Nucleus accumbens (tissue), 56 donors: ENCODE measurements at places on chromosomes 2 and 18.

- DNase-seq: no peak
These were observed 15.2 kb upstream of the NT5DC4 start for GRCh38 chr2:112705575-112705974.

DNA sequence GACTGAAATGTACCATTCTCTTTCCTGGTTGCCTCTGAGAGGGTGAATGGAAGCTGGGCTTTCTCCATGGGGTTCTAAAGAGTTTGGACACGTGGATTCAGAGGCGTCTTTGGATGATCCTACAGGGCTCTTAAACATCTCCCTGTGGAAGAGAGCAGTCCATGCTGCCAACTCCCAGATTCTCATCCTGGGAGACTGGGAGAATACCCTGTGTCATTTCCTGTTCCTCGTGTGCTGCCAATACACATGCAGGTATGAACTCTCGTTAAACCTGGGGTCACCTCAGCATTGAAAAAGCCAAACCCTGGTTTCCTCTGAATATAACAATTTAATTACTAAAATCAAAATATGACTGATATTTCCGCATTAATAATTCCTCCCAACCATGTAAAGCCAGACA lies 73.3 kb upstream of the NT5C1B start:
- DNase-seq: no peak

GRCh38 chr18:77359561-77360314 lies 110.1 kb downstream of the GALR1 start:
- DNase-seq: no peak

DNA sequence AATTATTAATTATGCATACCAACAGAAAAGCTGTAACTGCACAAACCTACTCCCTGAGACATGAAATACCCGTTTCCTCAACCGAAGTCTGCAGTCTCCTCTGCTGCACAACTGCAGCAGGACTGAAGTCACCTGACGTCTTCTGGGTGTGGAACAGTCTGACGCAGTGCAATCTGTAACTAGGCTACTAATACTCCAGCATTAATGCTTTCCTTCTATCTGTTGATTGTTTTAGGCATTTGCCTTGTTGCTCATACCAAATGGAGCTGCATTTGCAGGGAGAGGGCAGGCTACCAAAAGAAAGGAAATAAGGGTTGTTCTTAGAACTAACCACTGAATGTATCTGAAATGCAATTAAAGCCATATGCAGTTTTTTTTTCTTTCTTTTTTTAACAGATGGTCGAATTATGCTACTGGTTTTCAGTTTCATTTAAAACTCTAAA lies 40.1 kb downstream of the RTN4 start:
- DNase-seq: peak; percentile 45

DNA sequence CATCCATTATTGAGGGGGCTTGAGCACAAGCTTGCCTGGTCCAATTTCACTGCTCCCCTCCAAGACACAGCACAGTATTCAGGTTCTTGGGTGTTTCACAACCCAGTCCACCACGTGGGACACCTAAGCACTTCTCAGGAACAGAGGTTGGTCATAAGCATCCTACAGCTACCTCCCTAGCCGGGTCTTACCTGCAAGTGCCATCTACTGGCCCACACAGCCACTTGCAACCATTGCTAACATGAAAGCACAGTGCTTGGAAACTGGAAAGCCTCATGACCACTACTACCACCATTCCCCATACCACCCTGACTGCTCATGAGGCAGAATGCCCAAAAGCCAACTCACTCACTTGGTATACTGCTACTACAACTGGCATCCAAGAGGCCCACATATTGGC lies 105.7 kb upstream of the RPRM start:
- no peak for DNase-seq

DNA sequence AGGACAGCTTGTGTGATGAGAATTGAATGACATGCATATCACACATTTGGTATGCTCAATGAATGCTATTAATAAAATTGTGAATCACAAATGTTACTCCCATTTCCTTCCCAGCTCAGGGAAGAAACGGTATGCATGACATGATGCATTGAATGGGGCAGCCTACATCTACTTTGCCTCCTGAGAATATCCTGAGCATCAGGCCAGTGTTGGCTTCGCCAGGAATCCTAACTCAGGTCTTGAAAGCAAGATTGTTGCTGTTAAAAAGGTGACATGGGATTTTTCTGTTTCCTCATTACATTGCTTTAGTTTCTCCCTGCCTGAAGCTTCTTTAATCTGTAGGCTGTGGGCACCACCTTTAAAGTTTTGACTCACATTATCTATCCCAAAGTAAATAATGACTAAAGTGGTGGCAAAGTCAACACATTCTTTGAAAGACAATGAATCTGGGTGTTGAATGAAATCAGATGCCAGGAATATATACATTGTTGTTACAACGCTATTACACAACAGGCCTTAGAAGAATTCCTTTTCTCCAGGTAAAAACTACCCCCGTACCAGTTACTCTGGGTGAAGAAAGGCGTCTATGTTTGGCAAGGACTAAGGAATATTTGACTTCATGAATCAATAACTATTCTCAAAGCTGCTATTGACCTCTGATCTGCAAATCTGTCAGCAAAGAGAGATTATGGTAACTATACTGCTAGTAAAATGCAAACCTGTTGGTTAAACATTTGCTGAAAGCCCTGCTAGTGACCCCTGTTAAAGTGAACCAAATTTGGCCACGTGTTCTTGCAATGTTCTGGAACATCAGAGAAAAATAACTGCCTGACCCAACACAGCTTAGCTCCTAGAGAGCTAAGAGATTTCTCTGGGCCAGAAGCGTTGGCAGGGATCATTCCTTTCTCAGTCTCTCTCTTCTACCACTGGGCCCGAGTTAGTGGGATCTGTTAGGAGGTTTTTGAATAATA lies 30.5 kb upstream of the NEDD4L start:
- no peak for DNase-seq

DNA sequence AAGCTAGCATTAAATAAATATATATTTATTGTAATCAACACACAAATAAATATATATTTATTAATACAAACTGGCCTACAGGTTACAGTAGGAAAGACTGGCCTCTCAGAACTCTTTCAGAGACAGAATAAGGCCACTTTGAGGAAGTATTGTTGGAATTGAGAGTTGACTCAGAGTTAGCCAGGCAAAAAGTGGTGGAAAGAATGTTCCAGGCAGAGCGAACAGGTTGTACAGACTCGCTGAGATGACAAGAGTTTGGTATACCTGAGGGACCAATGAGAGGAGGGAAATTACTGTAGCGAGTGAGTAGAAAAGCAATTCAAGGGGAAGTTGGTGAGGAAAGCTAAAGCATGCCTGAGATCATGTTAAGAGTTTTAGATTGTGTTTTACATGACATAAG lies 19.0 kb upstream of the XDH start:
- no peak for DNase-seq

DNA sequence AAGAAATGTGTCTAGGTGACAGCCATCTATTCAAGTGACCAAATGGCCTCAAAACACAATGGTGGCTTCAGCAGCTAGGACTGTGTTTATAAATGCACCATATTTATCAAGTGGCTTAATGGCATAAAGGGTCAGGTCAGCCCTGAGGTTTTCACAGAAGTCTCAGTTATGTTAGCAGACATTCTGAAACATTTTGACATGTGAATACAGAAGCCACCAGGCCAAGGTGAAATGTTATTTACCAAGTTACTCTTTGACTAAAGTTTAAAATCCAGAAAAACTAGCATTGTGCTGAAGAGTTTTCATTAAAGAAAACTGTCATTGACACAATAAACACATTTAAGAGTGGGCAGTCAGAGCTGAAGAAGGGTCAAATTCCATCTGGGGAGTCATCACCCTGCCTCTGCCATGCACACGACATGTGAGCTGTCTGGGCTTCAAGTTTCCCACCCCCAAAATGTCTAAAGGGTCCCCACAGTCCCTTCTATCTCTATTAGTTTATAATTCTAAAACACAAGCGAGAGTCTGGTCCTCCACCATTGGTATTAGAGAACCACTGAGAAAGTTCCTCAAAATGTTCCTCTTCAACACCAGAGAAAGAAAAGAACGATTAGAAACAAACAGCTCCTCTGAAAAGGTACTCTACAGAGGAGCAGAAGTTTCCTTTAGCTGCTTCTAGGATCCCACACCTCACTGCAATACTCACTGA lies 77.5 kb upstream of the FZD5 start:
- DNase-seq: no peak

DNA sequence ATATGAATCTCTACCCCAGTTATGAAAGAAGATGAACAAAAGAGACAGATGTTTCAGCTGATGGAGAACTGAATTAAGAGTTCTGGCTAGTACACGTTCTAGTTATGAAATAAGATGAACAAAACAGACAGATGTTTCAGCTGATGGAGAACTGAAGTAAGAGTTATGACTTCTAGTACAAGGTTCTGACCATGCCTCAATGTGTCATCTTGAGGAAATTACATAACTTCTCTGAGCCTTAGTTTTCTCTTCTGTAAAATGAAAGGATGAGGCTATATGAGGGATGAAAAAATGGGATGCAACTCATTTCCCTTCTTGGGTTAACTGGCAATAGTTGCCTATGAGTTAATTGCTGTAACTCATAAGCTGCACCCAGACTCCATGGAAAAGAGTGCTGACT lies 92.9 kb upstream of the WDR75 start:
- no peak for DNase-seq

- no peak for DNase-seq
These were observed 52.0 kb downstream of the ANKRD44 start for GRCh38 chr2:197258580-197258979.

DNA sequence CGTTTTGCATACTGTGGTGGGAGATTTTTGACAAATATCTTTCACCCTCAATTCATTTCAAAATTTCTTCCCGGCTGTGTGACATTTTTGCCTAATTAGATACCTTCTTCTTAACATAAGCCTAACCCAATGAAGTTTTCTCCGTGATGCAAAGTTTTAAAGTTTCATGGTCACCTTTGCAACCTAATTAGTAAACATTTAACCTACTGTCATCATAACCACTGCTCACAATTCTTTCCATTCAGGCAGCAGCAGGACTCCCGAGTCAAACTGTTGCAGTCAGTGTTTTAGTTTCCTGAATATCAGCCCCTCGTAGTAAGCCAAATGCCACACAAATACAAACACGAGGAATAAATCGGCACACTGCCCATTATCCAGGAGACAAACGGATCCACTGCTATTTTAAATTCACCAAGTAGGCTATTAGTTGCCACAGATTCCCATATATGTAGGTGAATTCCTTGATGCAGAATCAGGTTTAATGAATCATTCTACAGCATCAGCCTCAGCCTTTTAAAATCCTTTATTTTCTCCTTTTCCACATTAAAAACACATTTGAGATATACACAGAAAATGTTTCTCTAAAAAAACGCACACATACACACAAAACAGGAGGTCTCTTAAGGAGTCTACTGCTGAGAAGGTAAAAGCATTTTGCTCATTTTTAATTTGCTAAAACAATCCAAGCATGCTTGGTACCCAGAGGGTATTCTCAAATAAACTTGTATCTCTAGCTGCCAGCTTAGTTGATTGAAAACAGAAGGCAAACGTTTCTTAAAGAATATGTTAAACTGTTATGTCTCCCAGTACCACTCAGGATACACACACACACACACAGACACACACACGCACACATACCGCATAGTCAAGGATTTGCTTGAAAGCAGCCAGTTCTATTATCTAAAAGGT lies 106.5 kb upstream of the KCTD1 start:
- no peak for DNase-seq

DNA sequence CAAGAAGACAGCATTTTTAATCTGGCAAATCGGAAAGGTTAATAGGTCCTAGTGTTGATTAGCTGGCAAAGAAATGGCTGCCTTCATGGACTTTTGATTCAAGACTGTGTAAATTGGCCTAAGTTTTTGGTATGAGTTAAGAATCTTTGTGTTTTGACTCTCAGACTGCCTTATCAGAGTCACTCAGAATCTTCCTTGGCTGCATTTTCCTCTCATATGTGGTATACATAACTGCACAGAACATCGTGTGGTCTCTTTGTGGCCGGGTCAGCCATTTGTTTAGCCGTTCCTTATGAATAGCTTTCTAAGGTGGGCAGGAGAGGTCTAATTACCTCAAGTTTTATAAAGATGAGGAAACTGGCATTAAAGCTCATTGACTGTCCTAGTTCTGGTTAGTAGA lies 30.1 kb downstream of the CAB39 start:
- DNase-seq: no peak

GRCh38 chr2:240632306-240632721 lies 7.0 kb downstream of the GPR35 start:
- DNase-seq: no peak

DNA sequence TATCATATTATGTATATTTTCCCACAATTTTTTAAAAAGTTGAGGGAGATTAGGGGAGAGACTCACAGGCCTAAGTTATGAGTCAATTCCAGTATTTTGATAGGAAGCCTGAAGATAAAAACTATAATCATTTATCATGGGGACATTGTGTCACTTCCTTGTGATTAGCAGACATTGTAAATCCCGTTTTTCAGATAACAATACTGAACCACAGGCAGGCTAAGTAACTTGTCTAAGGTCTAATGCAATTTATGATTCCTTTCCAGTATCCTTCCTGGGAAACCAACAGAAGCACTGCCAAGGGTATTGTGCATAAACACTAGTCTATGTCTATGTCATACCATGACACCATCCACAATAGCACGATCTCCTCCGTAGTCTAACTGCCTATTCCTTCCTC lies 235.2 kb upstream of the PIK3C3 start:
- DNase-seq: no peak

DNA sequence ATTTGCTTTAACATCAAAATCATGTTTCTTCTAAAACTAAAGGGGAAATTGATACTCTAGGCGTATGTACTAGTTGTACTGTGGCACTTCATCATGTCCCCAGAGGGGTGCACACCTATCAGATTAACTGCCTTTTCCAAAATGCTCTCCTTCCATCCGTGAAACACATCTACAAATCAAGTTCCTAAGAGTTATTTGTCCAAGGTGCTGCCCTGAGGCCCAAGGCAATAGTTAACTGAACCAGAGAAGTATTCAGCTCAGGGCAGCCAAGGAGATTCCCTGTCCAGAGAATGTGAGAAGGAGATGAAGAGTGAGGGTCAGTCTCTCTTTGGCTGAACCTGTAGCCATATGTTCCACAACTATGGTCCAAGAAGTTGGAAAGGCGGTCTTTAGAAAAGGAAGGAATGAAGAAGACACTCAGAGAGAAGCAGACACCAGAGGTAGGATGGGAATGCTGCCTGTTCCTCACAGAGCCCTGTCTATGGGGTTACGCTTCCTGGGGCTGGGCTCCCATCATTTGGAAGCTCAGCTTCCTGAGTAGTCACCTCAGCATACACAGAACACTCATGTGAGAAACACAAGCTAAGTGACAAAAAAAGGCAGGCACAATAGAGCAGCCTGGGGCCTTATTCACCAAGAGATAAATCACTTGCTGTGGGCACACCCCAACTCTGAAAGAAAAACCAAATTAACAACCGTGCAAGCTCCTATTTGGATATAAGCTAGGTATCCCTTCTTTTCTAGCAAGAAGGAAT lies 55.6 kb downstream of the ANKRD44 start:
- DNase-seq: no peak

DNA sequence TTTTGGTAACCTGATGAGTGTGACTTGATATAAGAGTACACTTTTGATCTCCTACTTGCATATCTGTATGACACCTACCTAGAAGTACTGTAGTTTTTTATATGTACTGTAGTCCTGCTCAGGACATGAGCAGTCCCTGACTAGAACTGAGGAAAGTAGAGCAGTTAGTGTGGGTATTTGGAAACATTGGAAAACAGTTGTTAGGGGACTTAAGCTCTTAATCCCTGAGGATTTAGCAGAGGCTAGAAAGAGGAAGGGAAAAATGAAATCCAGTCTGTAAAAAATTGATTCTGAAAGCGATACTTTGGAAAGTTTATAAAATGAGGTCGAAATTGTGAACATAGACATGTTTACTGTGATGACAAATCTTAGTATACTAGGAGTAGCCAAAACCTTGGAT lies 125.6 kb downstream of the NCOA1 start:
- DNase-seq: no peak

- DNase-seq: no peak
These were observed 459.4 kb upstream of the UBE2E3 start for GRCh38 chr2:180520921-180521581.
